NCI-H187 treated with DMSO at 0.1 percent for 48 hours (cell line): ENCODE measurements at places on chromosomes 2 and 18.

- no peak for DNase-seq
Observed at GRCh38 chr2:216584112-216584511, 49.1 kb upstream of the IGFBP2 start.

DNA sequence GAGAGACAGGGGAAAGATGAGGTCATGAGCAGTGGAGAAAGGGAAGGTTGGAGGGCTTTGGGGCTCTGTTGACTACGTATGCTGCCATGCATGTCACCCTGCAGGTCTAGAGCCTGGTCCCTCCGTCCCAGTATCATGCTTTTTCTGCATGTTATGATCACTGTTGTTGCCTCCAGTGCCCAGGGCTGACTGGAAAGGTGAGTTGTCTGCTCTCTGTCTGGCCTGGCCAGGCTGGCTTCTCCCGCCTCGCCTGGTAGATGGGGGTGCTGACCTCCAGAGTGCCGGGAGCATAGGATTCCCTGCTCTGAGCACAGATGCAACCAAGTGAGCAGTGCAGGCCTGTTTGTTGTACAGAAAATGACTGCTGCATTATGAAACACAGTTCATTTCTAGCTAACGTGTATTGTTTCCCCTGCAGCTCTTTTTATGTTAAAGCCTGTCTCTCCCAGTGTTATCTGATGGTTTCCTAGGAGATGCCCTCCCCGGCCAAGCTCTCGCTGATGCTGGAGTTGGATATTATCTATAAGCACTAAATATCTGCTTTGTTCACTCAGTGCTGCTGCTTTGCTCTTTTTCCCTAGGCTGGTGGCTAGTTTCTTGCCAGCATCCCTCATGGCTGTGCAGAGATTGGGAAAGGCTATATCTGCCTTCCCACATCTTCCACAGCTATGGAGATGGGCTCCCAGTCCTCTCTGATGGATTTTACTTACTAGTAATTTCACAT lies 158.2 kb downstream of the TDRD15 start:
- DNase-seq, result no peak

GRCh38 chr2:125652280-125652679 lies 1003.7 kb upstream of the GYPC start:
- no peak for DNase-seq

DNA sequence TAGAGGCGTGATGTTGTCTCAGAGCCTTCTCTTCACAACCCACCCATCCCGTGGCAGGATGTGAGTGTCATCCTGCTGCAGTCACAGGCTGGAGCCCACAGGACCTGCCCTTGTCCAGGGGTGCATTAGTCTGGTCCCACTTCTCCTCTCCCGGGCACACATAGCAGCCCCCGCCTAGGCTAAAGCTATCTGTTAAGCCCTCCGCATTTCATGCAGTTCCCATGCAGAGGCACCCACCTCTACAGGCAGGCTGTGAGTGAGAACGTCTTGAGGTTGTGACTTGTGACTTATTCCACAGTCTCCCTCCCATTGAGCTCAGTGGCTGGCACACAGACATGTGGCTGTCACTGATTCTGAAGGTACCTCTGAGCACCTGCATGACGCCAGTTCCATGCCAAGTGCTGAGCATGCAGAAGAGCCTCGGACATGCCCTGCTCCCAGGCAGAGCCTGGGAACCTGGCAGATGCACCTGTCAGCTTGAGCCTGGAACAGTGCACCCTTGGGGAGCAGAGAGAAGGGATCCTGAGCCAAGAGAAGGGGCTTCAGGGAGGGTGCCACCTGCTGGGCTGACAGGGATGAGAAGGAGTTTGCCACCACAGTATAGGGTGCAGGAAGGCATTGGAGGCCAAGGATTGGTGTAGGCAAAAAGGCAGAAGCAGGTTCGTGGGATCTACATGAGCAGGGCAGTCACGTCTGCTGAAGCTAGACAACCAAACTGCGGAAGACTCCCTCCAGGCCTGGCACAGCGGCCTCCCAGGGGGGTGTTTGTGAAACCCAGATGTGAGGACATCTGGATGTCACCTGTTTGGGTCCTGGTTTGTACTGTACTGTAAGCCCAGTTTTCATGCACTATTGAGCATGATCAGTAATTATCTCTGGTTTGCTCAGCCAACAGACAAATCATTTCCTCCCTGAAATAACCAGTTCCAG lies 213.6 kb downstream of the GLI2 start:
- DNase-seq, result no peak

- no peak for DNase-seq
Observed at GRCh38 chr18:42719221-42719620, 396.3 kb downstream of the RIT2 start.

DNA sequence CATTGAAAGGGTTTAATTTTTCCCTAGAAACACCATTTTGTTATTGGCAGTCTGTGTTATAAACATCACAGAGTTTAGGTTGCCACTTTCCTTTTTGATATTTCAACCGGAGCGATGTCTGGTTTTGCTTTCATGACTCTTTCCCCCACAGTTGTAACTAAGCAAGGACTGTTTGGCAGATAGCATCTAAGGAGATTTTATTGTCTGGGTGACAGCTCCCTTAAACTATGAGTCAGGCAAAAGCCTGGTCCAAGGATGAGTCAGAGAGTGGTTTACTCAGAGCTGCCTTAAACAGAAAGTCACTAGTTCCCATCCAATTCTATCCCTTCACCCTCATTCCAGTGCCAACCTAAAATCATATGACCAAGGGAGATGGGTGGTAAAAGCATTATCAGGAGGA lies 341.6 kb upstream of the VWC2L start:
- DNase-seq, result no peak

DNA sequence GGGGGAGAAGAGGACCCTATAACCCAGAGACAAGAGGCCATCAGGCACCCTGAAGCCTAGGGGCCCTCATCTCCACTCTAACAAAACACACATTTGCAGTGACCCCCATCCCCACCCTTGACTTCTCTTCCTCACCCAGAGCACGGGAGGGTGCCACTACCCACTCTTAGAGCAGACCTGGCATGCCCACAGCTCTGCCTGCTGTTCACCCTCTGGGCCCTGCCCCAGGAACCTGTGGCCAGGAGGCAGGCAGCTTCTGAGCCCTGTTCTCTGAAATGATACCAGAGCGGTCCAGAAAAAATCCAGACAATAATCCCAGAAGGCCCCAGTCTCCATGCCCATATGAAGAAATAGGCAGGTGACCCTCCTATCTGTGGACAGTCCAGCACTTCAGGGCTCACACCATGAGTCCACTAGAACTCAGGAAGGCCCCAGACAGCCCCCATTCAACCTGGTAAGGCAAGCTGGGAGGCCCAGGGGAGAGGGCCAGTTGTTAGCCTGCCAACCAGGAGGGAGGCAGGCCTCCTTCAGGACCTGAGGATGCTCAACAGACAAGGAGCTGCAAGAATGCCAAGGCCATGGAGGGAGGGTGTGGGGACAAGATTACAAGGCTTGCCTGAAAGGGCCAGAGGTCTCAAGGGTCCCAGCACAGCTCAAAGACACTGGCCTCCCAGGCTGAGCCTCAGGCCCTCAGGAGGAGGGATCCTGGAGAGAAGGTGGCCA lies 75.0 kb downstream of the TNS1 start:
- no peak for DNase-seq

GRCh38 chr18:36899289-36899688 lies 70.4 kb downstream of the KIAA1328 start:
- no peak for DNase-seq
